ENCODE measurements at places on chromosomes 6 and 20.

- no peak for DNase-seq
Measured at GRCh38 chr6:105967917-105968602, 118.1 kb upstream of the PRDM1 start.

- DNase-seq = no peak
Measured at GRCh38 chr6:22557007-22557406, 12.4 kb upstream of the HDGFL1 start.

DNA sequence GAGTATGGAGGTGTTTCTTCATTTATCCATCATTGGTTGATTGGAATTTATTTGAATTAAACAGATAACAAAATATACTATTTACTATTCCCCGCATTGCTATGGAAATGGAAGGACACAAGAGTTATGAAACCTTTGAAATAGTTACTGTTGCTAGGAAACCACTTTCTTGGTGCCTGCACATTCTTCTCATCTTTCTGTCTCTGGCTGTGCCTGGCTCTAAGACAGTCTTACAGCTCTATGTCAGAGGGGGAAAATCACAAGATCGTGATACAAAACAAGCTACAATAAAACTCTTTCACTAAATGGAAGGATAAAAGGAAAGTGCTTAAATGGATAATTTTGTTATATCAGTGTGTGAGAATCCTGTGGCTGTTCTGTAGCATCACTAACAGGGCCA lies 453.0 kb downstream of the LMBRD1 start:
- no peak for DNase-seq

DNA sequence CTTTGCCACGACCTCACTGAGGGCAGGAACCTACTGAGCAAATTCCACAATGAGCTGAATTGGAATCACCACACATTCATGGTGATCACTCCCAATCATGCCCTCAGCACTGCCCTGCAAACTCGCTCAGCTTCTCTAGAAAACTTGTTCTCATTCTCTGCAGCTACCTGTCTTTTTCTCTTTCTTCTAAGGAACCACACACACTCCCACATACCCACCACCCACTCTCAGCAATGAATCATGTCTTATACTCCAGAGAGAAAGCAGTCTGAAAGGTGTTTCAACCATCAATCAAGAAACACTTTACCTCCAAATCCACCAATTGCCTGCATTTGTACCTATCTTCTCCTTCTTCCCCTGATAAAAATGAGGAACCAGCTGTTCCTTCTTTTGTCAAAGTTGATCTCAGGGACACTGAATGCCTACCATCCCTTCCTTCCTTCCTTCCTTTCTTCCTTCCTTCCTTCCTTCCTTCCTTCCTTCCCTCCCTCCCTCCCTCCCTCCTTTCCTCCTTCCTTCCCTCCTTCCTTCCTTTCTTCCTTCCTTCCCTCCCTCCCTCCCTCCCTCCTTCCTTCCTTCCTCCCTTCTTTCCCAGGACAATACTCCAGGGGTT lies 84.6 kb upstream of the SGK1 start:
- no peak for DNase-seq

DNA sequence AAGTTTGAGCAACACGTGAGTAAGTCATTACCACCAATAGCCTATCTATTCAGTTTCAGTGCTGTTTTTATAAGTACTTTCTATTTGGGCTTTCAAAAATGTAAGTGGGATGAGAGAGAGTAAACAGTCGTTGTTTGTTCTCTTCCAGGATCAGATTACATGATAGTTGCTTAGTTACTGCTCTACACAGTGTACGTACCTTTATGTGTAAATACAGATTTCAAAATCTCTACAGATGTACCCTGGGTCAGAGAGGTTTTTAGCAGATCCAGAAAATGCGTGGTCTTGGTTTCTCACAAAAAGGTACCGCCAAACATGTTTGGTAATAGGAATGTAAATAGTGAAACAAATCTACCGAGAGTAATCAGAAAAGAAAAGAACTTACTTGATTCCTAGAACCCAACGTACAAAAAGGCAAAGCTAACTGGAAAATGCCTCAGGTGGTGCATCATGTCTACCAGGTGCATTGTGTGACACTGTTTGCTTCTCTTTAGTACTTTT lies 421.1 kb downstream of the BCKDHB start:
- DNase-seq = no peak

GRCh38 chr20:5822569-5822968 lies 72.4 kb downstream of the SHLD1 start:
- no peak for DNase-seq

DNA sequence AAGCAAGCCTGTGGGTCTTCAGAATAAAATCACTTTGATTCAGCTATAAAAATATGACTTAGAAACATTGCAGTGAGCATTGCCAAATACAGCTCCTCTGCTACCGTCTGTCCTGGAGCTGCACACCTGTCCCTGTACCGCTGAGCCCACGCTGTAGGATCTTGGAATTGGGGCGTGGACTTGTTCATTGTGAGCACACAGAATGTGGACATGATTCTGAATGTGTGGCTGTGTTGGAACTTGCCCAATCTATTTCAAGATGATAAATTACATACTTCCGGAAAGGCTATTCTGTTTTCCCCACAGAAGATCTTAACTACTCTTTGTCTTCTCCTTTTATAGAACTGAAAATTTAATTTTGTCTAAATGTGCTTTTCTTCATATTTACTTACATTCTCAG lies 107.3 kb downstream of the UST start:
- peak; percentile 27 for DNase-seq

DNA sequence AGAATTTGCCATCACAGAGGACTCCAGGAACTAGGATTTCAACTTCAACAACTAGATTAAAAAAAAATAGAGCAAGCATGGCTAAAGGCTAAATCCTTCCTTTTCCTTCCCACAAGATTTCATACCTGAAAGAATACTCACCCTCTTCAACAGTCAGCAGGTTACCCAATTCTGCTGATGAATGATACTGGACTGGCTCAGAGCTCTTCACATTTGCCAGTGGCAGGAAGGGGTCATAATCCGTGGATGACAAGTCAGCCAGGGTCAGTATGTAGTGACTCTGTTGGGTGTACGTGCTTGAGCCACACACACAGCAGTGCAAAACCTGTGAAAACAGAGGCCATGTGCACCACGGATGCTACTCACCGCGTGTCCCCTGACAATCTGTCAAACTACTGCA lies 152.9 kb downstream of the INSM1 start:
- peak; percentile 44 for DNase-seq

- DNase-seq = no peak
Measured at GRCh38 chr6:16419636-16420336, 181.4 kb downstream of the GMPR start.

GRCh38 chr6:117677553-117678141 lies 2.4 kb downstream of the NUS1 start:
- DNase-seq = no peak
